ENCODE measurements at places on chromosomes 12 and 14.
A peak's percentile ranks its signal among the peaks of the same experiment; 100 is the strongest.

DNA sequence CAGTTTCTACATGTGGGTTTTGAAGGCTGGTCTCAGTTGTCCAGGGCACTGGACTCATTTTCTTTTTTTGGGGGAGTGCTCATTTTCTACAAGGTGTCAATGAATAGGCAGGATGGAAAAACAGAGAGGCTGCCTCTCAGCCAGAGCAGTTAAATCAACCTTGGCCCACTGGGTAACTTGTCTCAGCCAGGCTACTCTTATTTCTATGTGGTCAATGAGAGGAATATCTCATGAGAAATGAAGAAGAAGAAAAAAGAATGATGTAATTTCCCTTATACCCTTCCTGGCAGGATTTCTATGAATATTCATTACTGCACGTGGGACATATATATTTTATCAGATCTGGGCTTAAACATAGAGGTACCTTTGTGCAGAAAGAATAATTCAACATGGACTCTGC lies 155.2 kb upstream of the E2F7 start:
- DNase-seq = no peak

GRCh38 chr12:117489671-117490070 lies 128.2 kb upstream of the NOS1 start:
- DNase-seq = no peak

- DNase-seq = peak; percentile 90
These were observed 21.3 kb downstream of the FKBP11 start for GRCh38 chr12:48903982-48904411.

DNA sequence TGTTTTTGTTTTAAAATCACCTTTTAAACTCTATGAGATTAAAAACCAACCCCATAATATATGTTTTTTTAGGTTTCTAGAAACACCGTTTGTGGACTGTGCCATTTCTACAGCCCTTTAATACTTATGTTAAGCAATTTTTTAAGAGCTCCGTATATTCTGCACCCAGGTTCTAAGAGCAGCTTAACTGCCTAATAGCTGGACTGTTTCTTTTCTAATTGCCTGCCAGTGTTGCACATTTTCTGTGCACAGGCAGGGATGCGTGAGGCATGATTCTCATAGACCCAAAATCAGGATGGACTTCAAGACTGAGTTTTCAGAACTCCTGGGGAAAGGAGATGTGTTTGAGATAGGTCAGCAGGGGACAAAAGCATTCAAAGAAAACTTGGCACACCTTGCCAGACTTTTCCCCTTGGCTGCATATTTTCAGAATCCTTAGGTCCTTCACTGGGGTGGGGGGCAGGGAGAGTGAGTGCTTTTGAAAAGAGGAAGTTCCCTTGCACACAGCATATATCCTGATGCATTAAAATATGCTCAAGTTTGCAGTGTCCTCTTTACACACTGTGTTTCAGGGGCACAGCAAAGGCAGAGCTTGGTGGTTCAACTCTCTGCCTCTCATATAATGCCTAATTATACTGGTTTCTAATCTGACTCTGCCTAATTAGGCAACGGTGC lies 27.9 kb downstream of the TMEM30B start:
- no peak for DNase-seq

GRCh38 chr12:107493666-107494065 lies 191.9 kb upstream of the PWP1 start:
- DNase-seq = no peak

DNA sequence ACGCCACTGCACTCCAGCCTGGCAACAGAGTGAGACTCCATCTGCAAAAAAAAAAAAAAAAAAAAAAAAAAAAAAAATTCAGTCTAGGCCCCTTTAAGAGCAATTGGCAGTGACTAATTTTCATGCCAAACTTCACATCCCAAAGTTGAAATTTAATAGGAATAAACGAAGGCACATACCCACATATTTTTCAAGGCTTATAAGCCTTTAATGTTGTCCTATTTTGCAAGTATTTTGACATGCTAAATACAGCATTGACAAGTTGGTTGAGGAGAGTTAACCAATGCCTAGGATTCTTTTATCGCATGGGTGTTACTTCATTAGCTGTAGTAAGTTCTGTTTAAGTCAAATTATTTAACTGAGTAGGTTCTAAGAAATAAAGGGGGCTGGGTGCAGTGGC lies 23.5 kb upstream of the HIP1R start:
- no peak for DNase-seq

- DNase-seq = no peak
These were observed 52.4 kb downstream of the MON2 start for GRCh38 chr12:62519043-62519442.

DNA sequence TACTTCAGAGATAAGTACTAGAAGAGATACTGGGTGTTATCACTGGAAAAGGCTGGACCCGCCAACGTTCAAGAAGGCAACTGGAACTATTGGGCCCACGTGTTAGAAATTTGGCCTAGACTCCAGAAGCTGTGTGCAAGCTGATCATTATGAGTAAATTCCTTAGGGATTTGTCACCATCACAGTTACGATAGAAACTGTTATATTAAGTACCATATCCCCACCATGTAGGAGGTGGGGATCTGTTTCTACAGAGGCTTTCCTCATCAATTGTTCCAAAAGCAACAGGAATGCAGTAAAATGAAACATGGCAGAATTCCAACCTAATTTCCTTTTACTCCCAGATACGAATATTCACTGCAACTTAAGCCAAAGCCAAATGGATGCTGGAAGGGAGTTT lies 170.7 kb downstream of the NOVA1 start:
- DNase-seq = peak; percentile 0

GRCh38 chr12:74418573-74418972 lies 119.1 kb upstream of the ATXN7L3B start:
- peak; percentile 7 for DNase-seq

GRCh38 chr12:116087962-116088361 lies 189.5 kb downstream of the MED13L start:
- DNase-seq = no peak

GRCh38 chr12:17062267-17063036 lies 456.5 kb upstream of the LMO3 start:
- no peak for DNase-seq

DNA sequence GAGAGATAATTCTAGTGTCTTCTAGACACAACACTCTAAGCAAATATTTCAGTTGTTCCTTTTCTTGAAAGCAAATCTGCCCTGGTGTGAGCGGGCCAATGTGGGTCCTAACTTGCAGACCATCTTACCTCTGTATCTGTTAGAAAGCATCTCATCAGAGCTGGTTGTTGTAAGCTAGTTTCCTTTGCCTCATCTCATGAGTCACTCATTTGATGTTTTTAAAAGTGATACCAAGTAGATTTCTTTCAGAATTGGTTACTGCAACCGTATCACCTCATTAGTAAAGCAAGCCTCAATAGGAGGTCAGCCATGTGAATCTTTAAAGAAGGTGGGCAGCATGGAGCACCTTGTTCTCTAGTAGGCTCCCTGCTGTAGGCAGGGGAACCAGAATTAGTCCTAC lies 78.6 kb downstream of the DAAM1 start:
- no peak for DNase-seq

DNA sequence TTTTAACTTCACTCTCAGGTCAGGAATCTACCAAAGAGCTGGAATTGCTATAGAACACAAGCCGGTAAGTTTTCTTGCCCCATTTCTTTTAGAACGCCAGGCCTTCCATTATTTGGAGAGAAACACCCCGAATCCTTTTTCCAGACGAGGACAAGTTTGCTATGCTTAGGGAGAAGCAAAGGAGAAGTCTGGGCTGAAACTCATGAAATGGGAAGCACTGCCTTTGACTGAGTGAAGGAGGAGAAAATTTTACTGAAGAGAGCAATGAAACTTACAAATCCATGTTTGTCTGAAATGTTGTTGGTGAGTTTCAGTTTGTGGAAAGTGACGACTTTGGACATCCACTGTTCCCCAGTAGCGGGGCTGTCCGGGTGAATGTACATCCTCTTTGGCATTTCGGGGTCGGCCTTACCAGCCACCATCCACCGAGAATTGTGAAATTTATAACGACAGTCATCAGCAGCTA lies 3.3 kb downstream of the TBX3 start:
- peak; percentile 48 for DNase-seq

- DNase-seq = peak; percentile 52
These were observed 41.2 kb downstream of the BEGAIN start for GRCh38 chr14:100546051-100546443.

- DNase-seq = no peak
These were observed at the start of gene CCDC196 for GRCh38 chr14:66485910-66486421. CCDC196 (plus strand) TSS chr14:66486371; CDS start chr14:66486503, 132 bp downstream.

DNA sequence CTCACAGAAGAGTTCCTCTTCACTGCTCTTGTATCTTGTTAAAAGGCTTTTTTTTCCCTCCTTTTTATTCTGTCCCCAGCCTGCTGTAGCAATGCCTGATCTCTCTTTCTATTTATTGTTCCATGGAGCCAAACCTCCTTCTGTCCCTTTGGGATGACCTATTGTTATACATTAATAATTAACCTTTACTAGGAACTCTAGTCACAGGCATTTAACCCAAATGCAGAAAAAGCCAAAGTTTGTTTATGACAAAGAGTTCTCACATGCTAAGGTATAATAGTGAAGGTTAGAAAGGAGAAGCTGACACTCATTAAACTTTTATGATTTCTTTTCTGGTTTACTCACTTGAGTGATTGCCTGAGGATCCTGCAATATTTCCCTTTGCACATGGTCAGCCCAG lies 535.8 kb downstream of the NRXN3 start:
- DNase-seq = no peak

DNA sequence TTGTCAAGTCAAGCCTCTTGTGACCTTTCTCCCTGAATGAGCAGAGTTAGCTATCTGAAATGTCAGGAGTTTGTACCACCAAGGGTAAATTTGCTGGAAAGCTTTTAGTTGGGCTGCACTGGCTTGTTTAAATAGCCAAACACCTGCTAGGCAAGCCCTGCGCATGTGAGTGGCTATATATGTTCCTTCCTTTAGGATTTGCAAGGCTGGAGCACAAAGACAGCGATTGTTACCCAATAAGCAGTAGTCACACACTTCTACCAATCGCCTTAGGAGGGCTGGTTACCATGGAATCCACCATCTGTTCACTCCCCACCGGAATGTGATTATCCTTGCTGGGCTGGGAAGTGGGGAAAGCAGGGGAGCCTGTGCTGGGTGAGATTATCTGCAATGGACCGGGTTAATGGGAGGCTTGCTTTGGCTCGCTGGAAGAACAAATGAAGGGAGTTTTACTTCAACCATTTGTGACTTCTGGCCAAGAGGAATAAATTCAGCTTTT lies 102.5 kb downstream of the FGD4 start:
- peak; percentile 65 for DNase-seq

GRCh38 chr12:14310866-14311265 lies 54.6 kb upstream of the ATF7IP start:
- DNase-seq = no peak

DNA sequence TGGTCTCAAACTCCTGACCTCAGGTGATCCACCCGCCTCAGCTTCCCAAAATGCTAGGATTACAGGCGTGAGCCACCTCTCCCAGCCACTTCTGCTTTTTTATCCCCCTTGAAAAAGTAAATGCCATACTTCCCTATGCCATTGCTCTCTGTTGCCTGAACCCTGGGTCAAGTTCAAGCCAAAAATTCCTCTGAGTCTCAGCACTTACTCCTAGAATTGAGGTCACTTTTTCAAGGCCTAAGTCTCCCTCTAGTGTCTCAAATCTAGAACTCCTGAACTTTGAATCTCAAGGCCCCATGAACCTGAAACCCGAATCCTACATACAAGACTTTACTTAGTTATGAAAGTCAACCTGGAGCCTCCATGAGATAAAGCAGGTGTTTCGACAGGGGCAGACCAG lies 1.4 kb upstream of the APOBEC1 start:
- no peak for DNase-seq

DNA sequence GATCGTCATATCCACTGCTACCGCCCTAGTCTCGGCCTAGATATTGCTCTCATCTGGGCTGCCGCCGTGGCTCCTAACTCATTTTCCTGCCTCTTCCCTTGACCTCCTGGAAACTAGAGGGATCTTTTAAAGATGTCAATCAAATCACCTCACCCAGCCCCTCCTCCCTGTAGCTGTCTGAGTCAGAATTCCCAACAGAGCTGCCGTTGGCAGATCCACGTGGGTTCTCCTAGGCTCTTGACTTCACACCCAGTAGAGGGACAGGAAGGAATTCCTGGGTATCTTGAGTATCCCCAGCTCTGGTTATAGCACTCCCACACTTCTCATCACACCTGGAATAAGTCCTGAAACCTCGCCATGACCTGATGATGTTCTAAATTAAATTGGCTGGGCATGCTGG lies 11.9 kb downstream of the TGFB3 start:
- no peak for DNase-seq

GRCh38 chr12:131313635-131314034 lies 359.9 kb downstream of the ADGRD1 start:
- DNase-seq = no peak

GRCh38 chr12:44655846-44656245 lies 220.3 kb downstream of the NELL2 start:
- no peak for DNase-seq

DNA sequence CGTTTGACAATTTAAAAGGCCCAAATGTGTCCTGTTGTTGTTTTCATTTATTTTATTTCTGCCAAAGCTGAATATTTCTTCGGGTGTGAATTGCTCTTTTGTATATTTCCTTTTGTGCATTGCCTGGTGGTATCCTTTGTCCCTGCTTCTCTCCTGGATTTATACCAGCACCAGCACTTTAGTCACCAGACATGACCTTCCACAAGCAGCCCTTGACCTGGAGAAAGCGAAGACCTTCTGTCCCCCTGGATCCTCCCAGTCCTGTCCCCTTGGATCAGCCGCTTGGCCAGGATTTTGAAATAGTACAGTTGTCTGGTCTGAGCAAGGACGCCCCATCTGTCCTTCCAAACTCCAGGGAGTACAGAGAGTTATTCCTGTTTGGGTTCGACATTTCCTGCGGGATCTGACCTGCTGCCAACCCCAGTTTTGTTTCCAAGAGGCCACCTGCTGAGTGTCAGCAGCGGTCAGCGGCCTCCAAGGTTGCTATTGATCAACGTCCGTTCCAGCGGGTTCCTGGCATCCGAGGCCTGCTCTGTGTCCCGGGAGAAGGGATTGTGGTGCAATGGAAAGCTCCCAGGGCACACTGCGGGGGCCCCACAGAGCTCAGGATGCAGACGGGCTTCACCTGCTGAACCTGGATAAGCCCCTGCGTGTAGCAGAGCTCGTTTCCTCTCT lies 45.1 kb upstream of the CHGA start:
- DNase-seq = no peak

- DNase-seq = no peak
These were observed 19.4 kb downstream of the LMO3 start for GRCh38 chr12:16586350-16587109.

GRCh38 chr12:54040148-54040494 lies 7.3 kb downstream of the HOXC5 start:
- no peak for DNase-seq

GRCh38 chr12:66959276-66959675 lies 280.4 kb upstream of the GRIP1 start:
- peak; percentile 1 for DNase-seq

All from adipocyte (in vitro differentiated cells).